ENCODE measurements at places on chromosomes 2 and 18.

GRCh38 chr2:178075006-178075326 lies 2.4 kb upstream of the PDE11A start:
- DNase-seq, result no peak

GRCh38 chr2:233926806-233927205 lies 9.6 kb downstream of the TRPM8 start:
- DNase-seq, result no peak

DNA sequence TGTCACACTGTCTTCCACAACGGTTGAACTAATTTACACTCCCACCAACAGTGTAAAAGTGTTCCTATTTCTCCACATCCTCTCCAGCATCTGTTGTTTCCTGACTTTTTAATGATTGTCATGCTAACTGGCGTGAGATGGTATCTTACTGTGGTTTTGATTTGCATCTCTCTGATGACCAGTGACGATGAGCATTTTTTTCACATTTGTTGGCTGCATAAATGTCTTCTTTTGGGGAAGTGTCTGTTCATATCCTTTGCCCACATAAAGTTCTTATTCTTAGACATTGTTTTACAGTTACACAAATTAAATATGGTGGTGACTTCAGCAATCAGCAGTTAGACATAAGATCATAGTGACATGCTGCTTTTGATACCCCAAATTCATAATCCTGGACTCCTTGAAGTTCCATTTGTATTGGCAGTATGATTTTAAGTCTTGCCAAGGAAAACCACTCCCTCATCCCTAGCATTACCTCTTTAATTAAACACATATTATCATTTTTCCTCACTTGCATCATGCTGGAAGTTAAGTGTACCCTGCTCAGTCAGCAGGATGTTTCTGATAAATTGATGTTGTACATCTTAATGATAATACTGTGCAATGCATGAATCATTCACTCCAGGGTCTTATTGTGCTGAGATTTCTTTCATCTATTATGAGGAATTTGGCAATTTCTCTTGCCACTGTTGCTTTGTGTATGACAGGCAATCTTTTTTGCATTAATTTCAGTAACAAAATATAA lies 67.6 kb upstream of the STAT1 start:
- no peak for DNase-seq

GRCh38 chr18:78721981-78722380 lies 257.6 kb upstream of the SALL3 start:
- DNase-seq, result no peak

DNA sequence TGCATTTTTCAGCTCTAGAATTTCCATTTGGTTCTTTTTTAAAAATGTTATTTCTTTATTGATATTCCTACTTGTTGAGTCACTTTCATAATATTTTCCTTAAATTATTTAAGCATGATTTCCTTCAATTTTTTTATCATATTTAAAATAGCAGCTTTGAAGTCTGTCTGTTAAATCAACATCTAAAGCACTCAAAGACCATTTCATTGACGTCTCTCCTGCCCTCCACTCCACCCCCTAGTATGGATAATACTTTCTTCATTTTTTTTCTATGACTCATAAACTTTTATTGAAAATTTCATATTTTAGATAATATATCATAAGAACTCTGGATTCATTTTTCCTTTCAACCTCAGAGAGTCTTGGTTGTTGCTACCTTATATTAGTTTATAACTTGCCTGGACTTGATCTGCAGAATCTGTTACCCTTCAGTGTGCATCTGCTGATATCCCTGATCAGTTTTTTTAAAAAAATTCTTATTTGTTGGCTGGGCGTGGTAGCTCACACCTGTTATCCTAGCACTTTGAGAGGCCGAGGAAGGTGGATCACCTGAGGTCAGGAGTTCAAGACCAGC lies 59.0 kb upstream of the ZNF396 start:
- DNase-seq, result no peak

GRCh38 chr2:17747684-17748452 lies 5.7 kb downstream of the SMC6 start:
- DNase-seq, result no peak

- no peak for DNase-seq
Observed at GRCh38 chr2:164711766-164712138, 90.5 kb upstream of the GRB14 start.

DNA sequence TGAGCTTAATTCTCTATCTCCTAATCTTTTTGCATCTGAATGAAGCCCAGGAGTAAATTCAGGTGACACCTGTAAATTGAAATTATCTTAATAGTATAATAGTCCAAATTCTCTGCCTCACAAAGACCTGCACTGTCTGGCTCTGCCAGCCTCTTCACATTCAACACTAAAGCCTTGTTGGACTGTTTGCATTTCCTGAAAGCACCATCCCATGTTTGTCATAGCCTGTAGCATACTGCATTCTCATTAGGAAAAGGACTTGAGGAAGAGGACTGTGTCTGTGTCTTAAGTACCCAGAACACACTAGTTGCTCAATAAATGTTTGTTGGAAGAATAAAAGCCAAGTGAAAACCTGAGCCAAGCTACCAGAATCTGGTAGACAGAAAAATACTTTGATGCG lies 42.9 kb upstream of the GRHL1 start:
- DNase-seq, result no peak

- DNase-seq, result no peak
Observed at GRCh38 chr2:27079233-27080139, 1.1 kb downstream of the EMILIN1 start.

DNA sequence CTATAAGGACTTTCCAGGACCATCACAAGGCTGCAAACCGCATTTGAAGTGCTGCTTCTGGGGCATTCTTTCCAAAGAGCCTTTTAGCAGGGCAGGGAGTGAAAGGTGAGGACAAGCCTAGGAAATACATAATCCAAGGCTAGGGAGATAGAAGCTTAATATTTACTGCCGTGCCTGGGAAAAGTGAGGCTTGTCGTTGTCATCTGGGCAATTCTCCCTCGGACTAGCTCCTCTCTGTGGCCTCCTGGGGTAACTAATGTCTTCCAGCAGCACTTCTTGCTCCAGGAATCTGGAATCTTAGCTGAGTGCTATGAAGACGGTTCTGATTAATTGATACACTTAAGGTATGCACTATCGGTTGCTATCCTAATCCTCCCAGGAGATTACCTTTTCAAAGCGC lies 69.3 kb upstream of the ATL2 start:
- DNase-seq, result no peak

GRCh38 chr18:79345981-79346380 lies 49.7 kb upstream of the NFATC1 start:
- no peak for DNase-seq

DNA sequence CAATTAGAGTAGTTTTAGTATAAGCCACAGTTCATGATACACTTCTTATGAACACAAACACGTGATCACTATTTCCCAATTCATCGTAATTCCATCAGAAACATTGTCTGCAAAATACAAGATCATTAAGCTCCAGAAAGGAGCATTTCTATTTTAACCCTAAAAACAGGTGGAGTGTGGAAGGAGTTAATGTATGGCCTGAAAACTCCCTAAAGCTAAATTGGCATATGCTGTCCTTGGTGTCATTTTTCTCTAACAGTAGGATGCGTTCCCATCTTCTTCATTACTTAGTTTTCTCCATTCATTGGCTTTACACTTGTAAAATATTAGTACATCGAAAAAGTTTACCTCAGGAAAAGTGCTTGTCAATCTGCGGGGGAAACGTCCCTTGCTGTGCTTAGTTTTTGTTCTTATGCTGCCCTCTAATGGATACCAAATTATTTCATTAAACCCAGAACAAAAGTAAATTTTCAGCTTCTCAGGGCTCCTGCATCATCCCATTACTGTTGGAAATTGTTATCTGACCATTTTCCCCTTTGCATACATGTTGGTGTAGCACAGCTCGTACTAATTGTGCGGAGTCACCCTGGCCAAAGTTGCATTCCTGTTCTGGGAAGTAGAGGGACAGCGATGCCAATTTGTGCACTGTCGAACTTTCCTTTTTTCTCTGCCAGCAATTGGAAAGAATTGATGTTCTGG lies 153.4 kb downstream of the GPD2 start:
- peak; percentile 61 for DNase-seq

- DNase-seq, result no peak
Observed at GRCh38 chr2:97733341-97734035, 20.1 kb downstream of the ZAP70 start.

GRCh38 chr2:144586476-144586875 lies 66.6 kb upstream of the ZEB2 start:
- no peak for DNase-seq

DNA sequence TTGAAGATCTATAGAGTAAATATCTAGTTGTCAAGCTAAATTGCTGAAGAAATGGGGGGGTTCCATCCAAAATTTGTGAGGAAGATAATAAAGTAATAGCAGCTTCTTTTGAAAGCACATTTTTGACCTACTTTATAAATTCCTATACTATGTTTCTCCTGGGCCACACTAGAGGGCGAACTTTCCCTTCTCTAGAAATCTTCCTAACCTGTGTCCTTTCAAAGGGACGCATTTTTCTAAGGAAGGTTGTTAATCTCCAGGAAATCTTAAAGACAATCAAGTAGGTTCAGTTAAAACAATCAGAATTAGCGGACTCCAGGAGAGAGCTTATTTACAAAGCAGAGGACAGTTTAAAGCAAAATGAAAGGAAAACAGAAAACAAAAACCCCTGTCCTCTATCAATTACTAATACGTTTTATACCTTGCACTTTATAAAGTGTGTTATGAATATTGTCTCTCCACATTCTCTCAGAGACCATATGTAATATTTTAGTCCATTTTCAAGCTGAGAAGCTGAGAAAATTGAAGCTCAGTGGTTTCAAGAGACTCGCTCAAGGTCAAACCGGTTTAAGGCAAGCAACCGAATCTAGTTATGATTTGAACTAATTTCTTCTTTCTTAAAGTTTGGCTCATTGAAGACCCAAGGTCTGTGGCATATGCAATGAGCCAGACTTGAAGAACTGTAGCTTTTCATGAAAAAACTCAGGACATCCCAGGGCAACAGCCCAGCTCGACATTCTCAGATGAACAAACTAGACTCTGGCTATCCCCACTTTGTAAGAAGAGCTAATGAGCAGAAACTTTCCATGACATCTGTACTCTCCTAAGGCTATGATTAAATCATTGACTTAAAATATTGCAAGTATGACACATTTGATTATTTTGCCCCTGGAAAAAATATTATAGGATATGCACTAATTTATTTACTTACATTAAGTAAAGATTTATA lies 273.6 kb downstream of the PAX3 start:
- peak; percentile 43 for DNase-seq

- DNase-seq, result no peak
Observed at GRCh38 chr2:48467637-48468036, 62.3 kb upstream of the STON1 start.

DNA sequence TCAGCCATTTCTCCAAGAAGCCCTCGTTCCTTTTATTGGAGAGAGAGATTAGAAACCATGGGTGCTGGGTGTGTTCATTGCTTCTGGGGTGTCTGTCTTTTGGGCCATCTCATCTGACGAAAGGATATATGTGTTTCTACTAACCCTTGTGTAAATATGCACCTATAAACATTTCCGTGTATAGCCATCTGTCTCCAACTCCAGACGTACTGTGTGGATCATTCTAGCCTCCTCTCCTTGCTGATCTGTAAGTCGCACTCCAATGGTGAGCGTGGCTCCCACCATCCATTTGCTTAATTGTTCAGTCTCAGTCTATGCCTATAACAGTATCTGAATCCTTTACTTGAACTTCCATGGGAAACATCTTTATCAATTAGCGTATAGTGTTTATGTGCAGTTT lies 1.8 kb downstream of the RBFA start:
- no peak for DNase-seq

DNA sequence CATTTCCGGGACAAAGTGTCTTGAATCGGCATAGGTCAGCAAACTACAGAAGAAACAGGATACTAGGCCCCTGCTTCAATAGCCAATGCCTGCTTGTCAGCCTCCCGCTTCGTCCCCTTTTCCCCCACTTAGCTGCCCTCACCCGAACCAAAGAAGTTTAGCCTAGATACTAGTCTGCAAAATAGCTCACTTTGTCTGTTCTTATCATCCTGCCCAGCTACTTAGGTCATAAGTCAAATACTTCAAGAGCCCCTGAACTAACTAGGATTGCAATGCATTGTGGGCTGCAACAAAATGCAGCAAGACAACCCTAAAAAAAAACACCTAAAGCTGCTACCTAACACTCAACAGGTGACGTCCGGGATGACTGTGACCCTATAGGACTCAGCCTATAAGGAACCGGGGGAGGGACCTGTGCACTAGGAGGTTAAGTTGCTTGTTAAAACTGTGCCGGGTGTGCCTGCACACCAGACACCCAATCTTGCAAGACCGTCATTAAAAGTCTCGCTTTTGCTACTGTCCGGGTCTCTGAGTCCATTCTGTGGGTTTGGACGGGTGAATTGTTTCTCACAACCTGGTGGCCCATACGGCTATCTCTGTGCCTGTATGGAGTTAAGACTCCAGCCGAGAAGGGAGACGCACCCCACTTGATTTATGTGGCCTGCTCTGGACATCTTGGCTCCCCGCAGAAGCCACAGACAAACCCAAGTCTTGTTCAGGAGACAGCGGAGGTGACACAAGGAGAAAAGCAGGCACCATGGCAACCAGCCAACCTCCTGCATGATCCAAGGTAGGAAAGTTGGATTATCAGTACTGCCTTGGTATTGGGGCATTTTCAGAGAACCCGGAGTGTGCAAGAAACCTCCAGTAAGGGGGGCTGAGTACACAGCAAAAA lies 105.9 kb downstream of the HIBCH start:
- DNase-seq, result no peak

- no peak for DNase-seq
Observed at GRCh38 chr2:75241696-75242095, 42.4 kb upstream of the TACR1 start.

DNA sequence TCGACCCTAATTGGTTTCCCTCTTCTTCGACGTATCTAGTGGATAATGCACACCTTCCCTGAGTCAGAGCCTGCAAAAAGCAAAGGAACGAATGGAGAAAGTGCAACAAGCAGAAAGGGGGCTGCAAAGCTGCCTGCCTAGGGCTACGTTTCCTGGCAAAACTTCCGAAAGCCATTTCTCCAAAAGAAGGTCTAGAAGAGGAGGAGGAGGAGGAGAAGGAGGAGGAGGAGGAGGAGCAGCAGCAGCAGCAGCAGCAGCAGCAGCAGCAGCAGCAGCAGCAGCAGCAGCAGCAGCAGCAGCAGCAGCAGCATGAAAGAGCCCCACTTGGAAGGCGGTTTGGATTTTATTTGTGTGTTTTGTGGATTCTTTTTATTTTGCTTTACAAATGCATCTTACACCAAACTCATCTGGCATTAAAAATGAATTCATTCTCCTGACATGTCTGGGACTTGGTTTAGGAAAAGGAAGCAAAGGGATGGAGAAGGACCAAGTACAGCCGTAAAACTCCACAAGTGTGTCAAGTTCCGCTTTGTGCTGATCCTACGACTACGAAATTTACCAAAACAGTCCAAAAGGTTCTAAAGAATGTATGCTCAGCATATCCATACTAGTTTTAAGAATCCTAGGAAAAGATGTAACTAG lies 2.0 kb downstream of the TCF4 start:
- peak; percentile 57 for DNase-seq

- DNase-seq, result peak; percentile 47
Observed at GRCh38 chr2:26740346-26740745, 23.7 kb upstream of the SLC35F6 start.

GRCh38 chr2:95258271-95258670 lies 16.0 kb upstream of the PROM2 start:
- DNase-seq, result no peak

GRCh38 chr18:2030647-2031046 lies 540.7 kb downstream of the METTL4 start:
- no peak for DNase-seq
